Activated CD8-positive, alpha-beta T cell treated with anti-CD3 and anti-CD28 coated beads for 36 hours (primary cell): ENCODE measurements at places on chromosomes 12 and 14. TPM values are rescaled to one million over a fixed set of nuclear protein-coding genes. Genes with fewer than 3 reads are reported as not detected.

- no peak for DNase-seq
These were observed 611.3 kb upstream of the TMEM132C start for GRCh38 chr12:127655691-127656090.

DNA sequence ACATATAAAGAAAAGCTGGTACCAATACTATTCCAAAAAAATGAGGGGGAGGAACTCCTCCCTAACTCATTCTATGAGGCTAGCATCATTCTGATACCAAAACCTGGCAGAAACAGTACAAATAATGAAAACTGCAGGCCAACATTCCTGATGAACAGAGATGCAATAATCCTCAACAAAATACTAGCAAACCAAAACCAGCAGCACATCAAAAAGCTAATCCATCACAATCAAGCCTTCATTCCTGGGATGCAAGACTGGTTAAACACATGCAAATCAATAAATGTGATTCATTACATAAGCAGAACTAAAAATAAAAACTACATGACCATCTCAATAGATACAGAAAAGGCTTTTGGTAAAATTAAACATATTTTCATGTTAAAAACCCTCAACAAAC, 281.3 kb downstream of the KCNH5 start:
- no peak for DNase-seq

DNA sequence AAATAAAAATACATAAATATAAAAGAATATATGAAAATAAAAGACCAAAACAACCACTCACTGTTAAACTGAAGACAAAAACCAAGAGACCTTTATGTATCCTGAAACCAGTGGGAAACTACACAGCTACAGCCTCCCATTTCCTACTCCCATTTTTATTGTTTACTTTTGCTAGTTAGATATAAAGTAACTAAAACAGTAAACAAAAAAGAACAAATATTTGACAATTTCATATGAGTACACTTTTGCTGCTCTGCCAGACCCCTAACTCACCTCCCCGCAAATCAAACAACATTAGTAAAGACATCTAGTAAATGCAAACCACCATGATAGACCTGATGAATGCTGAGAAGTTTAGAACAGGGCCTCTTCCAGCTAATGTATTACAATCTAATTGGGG, 97.1 kb downstream of the BCL2L14 start:
- DNase-seq, result no peak

GRCh38 chr14:97777622-97778355, 980.6 kb downstream of the VRK1 start:
- peak; percentile 38 for DNase-seq

DNA sequence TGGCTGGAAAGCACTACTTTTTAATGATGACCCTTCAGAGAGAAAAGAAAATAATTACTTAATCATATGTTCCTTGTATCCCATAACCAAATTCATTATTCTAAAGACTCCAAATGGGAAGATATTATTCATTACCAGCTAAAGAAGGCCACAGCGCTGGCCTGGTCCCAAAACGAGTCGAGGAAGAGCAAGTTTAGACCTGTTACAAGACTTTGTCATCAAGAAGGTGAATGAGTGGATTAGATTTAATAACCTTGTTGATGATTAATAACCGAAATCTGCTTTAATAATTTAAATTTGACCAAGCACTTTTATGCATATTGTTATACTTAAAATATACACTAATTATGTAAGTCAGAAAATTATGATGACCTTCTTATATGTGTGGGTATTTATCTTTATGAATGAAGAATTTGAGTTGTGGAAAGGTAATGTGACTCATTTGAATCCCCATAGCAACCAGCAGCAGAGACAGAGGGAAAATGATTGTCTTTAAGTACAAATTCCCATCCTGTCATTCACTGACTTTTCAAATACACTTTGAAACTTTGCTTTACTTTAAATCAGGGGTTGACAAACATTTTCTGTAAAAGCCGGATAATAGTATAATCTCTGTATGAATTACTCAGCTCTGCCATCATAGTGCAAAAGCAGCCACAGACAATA, 200.3 kb upstream of the NPAS3 start:
- no peak for DNase-seq

- DNase-seq, result no peak
These were observed 12.5 kb upstream of the CRADD start for GRCh38 chr12:93664573-93665138.

DAO gene
- not detected for total RNA-seq

CLEC1A gene
- not detected for total RNA-seq

VWF gene
- 0.11 TPM for total RNA-seq

GPR84 gene
- not detected for total RNA-seq
